ENCODE measurements at places on chromosomes 6 and 20. TPM values are rescaled to one million over a fixed set of nuclear protein-coding genes. Genes with fewer than 3 reads are reported as not detected.

The PLG gene
- not detected for total RNA-seq

DNA sequence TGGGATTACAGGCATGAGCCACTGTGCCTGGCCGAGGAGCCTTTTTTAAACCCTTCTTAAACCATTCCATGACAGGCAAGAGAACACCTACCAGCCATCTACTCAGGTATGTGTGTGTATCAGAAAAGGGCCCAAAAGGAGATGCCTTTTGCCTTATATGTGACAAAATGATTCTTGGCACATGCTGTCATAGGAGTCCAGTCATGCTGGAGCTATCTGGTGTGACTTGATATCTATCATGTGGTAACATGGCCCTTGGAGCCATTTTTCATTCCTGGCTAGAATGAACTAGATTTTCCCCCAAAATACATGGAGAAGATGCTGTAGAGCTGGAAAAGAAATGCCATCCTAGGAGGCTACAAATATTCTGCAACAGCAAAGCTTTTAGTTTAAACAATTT lies 129.1 kb downstream of the DST start:
- no peak for ATAC-seq

DNA sequence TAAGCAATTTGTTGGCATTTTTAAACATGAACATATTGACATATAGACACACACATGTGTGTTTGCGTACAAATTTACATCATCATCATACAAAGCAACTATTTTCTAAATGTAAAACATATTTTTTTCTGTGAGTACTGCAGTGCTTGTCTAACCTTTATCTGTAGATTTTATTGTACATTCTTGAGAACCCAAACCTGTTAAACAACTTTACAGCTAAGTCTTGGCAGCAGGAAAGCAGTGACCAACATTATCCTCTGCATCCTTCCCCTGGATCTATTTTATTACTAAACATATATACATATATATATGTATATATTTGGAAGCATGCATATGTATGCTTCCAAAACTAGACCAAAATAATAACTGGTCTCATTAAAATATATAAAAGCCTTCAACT lies 10.4 kb upstream of the PLCB1 start:
- ATAC-seq, result no peak

DNA sequence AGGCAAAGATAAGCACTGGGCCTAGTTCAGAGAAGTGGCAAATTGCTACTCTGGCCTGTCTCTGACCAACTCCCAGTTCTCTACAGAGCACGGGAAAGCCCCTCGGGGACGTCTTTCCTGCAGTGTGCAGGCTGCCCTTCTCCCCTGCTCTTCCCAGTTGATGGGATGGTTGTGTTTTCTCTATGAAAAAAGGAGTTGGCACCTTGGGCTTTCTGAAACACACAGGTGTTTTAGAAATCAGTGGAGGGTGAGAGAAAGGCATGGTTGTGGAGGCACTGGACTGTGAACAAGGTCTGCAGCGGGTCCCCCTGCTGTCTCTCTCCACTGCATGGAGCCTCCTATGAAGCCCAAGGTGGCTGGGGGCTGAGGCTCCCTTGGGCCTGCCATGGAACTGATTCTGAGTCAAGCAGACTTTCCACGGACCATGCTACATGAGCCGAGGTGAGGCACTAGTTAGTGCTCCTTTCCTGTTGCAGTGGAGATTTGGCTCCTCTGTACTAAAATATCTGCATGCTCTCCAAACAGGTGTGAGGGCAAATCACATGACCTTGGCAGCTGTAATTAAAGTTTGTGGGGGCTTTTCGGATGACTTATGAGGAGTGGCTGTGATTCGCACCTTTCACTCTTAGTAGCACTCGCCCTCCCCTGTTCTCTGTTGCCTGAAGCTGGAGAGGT lies 16.3 kb downstream of the GTSF1L start:
- ATAC-seq, result no peak

The SLC17A1 gene
- total RNA-seq, result not detected

DNA sequence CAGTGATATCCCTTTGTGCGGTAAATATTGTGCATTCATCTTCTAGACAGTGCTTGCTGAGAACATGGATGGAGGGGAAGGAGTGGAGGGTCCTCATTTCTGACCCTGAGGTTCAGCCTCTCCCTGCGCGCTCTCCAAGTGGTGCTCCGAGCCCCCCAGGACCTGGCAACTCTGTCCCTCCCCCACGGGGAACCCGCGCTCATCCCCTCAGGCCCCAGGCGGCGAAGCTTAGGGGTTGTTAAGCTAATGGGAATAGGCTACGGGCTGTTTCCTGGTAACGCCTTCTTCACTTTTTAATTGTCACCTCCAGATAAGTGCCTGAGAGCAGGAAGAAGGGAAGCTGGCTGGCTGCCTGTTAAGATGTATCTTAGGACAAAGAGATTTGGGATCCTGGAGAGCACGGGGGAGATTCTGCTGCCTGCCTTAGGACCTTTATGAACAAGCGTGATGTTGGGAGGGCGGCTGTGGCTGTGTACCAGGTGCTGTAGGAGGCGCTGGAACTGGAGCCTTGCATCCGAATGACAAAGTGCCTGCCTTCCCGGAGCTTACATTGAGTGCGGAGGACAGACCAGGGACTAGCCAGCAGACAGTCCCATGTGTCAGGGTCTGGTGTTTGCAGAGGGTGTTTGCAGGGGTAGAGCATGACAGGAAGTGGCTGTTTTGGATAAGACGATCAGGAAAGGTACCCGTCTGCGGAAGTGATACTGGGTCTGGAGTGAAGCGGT lies 11.7 kb downstream of the TSHZ2 start:
- peak; percentile 47 for ATAC-seq

The ZNF184 gene
- total RNA-seq, result 8.1 TPM

- peak; percentile 91 for ATAC-seq
Observed at GRCh38 chr20:44388466-44389023, 33.0 kb downstream of the HNF4A start.

The RIMS4 gene
- not detected for total RNA-seq

The AIF1 gene
- total RNA-seq, result 9.1 TPM

GRCh38 chr20:35559042-35559693 lies 17.3 kb downstream of the ERGIC3 start:
- no peak for ATAC-seq

- ATAC-seq, result peak; percentile 15
Observed at GRCh38 chr6:73388433-73388799, 6.2 kb upstream of the DDX43 start.

DNA sequence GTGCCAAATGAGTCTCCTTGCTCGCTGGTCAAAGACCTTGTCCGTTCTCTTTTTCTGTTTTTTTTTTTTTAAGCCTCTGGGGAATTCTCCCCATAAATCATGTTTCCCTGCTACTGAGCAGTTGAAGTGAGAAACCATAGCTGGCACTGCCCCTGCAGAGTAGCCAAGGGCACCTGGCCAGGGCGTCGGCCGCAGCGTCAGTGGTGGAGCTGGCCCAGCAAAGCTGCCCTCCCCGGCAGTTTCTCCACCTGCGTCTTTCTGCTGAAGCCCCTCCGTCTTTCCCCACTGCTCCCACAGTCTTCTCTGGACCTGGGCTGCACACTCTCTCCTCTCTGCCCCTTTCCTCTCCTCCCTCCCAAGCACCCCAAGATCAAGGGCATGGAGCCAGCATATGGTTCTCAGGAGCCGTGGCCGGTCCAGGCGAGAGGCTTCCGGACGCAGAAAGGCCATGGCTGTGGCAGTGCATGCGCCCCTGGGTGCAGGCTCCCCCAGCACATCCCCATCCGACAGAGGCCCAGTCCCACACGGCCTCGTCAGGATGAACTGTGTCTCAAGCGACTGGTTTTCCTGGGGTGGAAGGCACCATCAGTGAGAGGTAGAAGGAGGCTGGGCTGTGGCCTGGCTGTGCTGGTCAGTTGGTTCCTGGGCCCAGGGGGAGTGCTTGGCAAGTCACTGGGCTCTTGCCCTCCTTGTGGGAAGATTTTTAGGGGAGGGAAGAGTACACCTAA lies 218.1 kb downstream of the ERMARD start:
- ATAC-seq, result no peak

DNA sequence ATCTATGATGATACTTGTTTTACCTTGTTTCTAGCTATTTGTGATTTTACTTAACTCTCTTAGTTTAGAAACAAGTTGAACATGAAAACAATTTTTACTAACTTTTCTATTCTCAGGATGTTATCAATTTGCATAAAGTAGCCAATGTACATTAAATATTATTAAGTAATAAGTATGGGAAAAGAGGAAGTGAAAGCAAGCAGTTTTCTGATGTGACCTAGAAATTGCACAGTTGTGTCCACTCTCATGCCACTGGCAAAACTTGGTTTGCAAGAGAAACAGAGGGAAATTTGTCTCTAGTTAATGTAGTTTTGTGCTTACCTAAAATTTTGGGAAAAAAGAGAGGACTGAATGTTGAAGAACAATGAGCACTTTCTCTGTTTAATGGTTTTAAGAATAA lies 19.2 kb upstream of the TSPYL1 start:
- ATAC-seq, result no peak

The SIRPD gene
- total RNA-seq, result not detected

DNA sequence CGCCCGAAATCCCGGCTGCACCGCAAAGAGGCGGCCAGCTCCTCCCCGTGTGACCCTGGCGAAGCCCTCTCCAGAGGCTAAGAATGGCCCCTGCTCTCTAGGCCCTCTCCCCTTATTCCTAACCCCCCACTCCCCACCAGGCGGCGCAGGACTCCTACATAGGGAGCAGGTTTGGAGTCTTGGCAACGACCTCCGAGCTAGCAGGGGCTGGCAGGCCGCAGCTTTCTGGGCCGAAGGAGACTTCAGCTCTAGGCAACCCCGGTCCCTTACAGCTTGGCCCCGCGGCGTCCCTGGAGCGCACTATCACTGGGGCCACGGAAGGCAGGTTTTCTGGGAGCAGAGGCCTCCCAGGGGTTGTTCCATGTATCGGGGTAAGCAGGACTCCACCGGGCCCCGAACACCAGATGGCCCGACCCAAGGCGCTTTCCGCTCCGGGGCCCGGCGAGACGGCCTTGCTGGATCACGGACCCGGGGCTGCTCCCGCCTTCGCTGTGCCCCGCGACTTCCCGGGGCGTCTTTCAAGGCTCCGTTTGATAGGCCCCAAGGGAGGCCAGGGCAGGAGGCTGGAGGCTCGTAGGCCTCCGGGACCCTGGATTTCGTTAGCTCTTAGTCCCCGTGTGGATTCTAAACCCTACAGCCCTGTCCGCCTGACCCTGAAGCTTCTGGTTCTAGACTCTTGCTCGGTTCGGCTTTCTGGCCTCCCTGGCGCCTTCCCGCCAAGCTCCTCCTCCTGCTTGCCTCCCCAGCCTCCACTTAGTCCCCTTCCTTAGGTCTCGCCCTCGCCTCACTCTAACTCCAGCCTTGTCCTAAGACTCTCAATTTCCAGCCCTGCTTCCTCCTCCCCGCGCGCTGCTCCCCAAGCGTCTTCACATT lies 1.9 kb downstream of the SLC32A1 start:
- ATAC-seq, result peak; percentile 59

DNA sequence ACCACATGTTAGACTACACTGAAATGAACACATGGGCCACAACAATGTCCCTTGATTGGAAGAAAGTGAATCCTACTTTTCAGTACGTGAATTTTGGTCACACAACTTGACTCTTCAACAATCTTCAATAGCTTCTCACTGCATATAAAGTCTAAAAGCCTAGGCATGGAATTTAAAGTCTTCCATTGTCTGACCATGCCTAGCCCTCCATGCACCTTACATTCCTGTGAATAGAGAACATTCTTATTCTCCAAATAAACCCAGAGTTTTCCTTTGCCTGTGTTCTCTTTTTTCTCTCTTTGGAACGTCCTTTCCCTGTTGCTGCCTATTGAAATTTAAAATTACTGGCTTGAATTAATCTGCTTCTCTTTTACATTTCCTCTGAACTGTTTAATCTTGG lies 207.5 kb downstream of the ASCC3 start:
- ATAC-seq, result no peak

GRCh38 chr6:94074764-94075163 lies 655.4 kb upstream of the EPHA7 start:
- ATAC-seq, result no peak

GRCh38 chr20:32526541-32526940 lies 58.6 kb downstream of the NOL4L start:
- ATAC-seq, result no peak

DNA sequence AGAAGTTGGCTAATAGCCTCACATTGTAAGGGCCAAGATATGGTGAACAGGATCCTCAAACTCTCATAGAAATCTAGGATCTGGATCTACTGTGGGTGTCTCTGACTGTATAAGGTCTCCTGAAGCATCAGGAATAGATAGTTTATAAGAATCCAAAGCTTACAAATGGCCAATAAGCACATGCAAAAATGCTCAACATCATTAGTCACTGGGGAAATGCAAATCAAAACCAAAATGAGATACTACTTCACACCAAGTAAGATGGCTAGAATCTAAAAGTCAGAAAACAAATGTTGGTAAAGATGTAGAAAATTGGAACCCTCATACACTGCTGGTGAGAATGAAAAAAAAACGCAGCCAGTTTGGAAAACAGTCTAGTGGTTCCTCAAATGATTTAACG lies 14.3 kb upstream of the RNF182 start:
- no peak for ATAC-seq

The TAP1 gene
- total RNA-seq, result 302 TPM

DNA sequence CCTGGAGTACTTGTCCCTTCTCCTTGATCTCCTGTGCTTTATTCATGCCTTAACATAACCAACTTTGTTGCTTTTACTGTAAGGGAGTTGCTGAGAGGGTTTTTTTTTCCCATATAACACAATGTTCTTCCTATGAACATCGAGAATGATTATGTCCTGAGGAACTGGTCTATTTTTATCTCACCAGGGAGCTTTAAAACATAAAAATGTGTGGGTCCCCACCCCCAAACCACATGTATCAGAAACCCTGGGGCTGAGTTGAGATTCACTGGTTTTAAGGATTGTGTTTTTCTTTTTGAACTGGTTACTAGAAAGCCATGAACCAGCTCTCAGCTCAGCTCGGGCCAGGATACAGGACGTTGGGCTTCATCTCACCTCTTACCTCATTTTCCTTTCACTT lies 118.5 kb upstream of the JAG1 start:
- ATAC-seq, result no peak

The HAO1 gene
- not detected for total RNA-seq

The NKAPL gene
- 0.21 TPM for total RNA-seq

- no peak for ATAC-seq
Observed at GRCh38 chr6:97462938-97463598, 180.1 kb upstream of the MMS22L start.

- no peak for ATAC-seq
Observed at GRCh38 chr6:39167866-39168625, 53.1 kb upstream of the SAYSD1 start.

- ATAC-seq, result no peak
Observed at GRCh38 chr6:114052141-114052540, 81.2 kb upstream of the HDAC2 start.

- ATAC-seq, result no peak
Observed at GRCh38 chr6:95882371-95882770, 133.4 kb upstream of the FUT9 start.

The MUCL3 gene
- total RNA-seq, result not detected

GRCh38 chr6:5670811-5671561 lies 335.7 kb downstream of the NRN1 start:
- ATAC-seq, result peak; percentile 71
